Activated naive CD8-positive, alpha-beta T cell treated with anti-CD3 and anti-CD28 coated beads for 36 hours (primary cell): ENCODE measurements at places on chromosomes 7 and 10. TPM values are rescaled to one million over a fixed set of nuclear protein-coding genes. Genes with fewer than 3 reads are reported as not detected.
A peak's percentile ranks its signal among the peaks of the same experiment; 100 is the strongest.

GRCh38 chr10:86139066-86139657 lies 227.4 kb downstream of the GRID1 start:
- peak; percentile 22 for DNase-seq

DNA sequence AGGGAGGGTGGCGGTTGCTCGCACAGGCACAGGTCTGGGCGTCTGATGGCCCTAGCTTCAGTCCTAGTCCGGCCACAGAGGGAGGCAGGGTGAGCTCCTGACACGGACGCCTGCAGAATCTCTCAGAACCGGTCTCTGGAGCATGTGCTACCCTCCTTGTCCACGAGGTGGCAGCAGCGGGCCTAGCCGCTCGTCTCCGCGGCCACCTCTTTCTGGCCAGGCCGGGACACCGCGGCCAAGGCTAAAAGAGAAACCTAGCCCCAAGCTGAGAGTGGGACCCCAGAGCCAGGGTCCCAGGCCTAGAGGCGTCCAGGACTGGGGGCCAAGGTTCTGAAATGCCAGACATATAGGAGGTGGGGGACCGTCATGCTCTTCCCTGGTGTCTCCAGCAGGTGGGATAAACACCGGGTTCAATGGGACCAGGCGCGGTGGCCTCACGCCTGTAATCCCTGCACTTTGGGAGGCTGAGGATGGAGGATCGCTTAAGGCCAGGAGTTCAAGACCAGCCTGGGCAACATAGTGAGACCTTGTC lies 3.2 kb upstream of the LAT2 start:
- peak; percentile 73 for DNase-seq

TMEM270 gene
- total RNA-seq: not detected

ATG9B gene
- 12.3 TPM for total RNA-seq

- no peak for DNase-seq
Observed at GRCh38 chr10:86388119-86388704, 21.6 kb upstream of the GRID1 start.

DNA sequence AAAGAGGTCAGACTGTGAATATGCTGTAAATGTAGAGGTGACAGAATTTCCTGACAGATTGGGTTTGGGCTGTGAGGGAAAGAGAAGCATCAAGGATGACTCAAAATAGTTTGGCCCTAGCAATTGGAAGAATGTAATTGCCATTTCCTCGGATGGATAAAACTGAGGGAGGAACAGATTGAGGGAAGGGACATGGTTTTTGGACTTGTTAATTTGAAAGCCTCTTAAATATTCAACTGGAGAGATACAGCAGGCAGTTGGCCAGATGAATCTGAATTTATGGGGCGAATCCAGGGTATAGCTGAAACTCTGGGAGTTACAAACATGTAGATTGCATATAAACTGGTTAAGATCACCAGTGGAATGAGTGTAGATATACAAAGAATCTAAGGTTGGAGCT lies 3.4 kb downstream of the VPS50 start:
- DNase-seq: no peak

GRCh38 chr10:71004176-71005075 lies 116.1 kb upstream of the PCBD1 start:
- DNase-seq: no peak
